Activated gamma-delta T cell (primary cell): ENCODE measurements at places on chromosomes 12 and 14.

- no peak for DNase-seq
These were observed 462.3 kb upstream of the LRFN5 start for GRCh38 chr14:41144370-41144769.

- DNase-seq = no peak
These were observed 4.8 kb downstream of the ASCL4 start for GRCh38 chr12:107779077-107779831.

DNA sequence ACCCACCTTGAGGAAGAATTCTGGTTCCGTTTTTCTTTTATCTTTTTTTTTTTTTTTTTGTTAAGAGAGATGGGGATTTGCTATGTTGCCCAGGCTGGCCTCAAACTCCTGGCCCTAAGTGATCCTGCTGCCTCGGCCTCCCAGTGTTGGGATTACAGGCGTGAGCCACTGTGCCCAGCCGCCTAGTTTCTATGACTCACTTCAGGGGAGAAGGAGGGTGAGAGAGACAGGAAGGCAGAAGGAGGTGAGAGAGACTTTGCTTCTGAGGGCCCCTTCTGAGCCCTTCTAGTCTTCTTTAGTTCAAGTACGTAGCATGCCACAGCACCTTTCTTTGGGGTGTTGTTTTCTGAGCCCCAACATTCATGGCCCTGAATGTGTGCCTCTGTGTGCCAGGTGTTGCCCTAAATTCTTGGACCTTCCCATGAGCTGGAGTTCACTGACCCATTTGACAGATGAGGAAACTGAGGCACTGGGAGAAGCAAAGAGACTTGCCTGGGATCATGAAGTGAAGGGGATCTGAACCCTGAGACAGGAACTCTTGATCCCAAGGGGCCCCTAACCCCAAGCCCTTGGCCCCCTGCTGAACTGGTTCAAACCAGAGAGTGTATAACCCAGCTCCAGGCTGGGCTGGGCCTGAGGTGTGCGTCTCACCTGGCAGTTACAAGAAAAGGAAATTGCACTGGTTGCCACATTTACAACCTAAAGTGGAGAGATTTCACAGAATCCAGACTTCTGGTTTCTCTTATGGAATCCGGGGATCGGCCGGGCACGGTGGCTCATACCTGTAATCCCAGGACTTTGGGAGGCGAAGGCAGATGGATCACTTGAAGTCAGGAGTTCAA, 20.8 kb downstream of the SH2B3 start:
- DNase-seq = no peak

DNA sequence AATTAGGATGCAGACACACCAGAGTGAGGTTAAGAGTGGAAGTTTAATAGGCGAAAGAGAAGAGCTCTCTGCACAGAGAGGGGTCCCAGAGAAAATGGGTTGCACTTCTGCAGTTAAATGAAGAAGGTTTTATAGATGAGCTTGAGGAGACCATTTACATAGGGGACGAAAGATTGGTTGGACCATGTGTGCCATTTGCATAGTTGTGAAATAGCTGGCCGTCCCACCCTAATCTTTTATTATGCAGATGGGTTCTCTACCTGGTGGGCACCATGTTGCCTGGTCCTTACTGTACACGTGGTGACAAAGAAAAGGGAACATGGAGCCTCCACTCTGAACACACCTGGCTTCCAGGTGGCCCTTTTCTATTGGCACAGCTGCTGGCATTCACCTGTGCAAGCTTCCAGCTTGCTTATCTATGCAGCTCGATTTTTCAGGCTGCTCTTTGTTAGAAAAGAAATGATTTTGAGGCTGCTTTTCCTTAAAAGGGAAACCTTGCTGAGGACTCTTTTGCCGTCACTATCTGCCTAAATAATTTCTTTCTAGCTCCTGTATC, 67.1 kb upstream of the SRSF5 start:
- DNase-seq = no peak
